HS-27A (cell line): ENCODE measurements at places on chromosomes 12 and 14.

DNA sequence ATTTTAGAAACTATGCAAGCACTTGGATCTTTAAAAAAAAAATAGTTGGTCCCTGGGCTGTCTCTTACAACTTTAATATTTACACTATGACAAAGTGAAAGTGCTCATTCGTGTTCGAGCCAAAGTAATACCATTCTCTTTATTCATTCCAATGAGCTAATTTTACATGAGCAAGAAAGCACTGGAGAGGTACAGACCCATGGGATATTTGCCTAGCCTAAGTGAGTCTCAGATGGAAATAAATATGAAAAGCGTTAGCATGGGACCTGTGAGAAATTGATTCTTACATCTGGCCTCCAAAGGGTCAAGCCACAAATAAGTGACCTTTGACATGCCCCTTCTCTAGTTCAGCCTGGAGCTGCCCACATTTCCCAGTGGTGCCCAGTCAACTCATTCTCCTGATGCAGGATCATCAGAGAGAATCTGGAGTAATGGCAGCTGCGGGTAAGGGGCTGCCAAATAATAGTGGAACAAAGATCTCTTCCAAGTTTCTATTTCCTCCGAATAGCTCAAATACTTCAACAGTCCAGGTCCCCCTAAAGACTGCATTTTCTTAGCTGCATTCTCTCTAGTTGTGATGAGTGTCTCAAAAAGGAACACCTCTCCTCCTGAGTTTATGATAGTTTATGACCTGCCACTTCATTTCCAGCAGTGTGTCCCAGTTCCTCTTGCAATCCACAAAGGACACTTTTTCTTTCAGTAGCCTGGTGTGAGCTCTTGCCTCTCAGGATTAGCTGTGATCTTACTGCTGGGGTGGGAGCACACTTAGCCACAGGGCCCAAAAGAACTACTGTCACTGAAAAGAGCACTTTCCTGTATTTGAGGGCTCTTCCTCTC lies 208.2 kb downstream of the DAD1 start:
- DNase-seq = no peak

- no peak for DNase-seq
These were observed 407.2 kb downstream of the NOVA1 start for GRCh38 chr14:26190646-26191045.

DNA sequence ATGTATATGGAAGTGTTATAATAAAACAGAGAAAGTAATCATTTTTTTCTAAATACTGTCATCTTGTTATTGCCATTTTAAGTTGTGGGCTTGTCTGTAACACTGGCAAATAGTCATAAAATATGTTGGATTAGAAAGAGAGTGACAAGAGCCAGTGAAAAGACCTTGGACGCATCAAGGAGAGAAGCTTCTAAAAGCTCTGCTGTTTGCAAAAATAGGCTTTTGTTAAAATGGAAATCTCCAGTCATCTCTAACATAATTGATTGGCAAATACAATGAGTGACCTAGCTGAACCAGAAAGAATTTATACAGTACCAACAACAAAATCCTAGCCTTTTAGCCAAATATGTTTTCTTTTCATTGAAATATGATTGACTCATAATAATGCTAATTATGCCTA lies 245.8 kb upstream of the RMST start:
- no peak for DNase-seq

GRCh38 chr14:102948698-102949061 lies 26.2 kb downstream of the AMN start:
- no peak for DNase-seq

DNA sequence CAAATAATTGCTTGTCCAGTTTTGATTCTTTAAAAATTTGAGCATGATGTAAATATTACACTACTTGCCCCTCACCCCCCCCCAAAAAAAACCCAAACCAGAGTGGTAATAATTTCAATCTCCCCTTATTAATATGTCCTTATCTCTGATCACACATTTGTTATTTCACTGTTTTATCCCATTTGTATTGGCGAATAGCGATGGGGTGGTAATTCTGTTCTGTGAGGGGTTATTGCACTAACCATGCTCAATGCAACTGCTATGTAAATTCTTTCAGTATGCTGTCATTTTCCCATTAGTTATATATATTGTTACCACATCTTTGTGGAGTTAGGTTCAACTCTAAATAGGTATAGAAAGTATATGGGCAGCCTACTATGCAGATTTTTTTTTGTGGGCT lies 1.1 kb downstream of the RIMKLB start:
- DNase-seq = no peak

- DNase-seq = no peak
These were observed 30.0 kb upstream of the STAB2 start for GRCh38 chr12:103556890-103557627.

- no peak for DNase-seq
These were observed 23.6 kb upstream of the FOS start for GRCh38 chr14:75254901-75255584.

GRCh38 chr14:33733721-33734120 lies 217.2 kb downstream of the EGLN3 start:
- DNase-seq = no peak

DNA sequence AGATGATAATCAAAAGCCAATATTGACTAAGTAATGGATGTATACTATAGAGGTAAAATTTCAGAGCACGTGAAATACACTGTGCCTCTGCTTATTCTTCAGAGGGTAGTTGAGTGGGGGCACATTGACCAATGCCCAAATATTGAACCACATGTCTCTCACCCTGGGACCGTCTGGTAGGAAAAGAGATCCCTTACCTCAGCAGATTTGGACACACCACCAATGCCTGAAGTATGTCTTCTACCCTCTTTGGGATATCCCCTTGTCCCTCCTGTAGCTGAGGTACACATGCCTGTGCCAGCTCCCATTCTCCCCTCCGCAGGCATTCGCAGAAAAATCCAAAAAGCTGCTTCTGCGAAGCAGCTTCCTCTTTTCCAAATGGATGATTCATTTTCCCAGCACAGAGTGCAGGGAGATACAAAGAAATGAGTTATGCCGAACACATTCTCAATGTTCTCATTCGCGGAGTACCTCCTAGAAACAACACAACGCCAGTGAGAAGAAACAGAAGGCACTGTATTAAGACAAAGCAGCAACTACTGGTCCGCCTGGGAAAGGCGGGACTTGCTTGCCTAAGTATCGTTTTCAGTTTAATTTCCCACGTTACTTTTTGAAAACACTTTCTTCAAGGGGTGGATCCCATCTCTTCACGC lies 691 bp downstream of the ZFYVE26 start:
- no peak for DNase-seq

DNA sequence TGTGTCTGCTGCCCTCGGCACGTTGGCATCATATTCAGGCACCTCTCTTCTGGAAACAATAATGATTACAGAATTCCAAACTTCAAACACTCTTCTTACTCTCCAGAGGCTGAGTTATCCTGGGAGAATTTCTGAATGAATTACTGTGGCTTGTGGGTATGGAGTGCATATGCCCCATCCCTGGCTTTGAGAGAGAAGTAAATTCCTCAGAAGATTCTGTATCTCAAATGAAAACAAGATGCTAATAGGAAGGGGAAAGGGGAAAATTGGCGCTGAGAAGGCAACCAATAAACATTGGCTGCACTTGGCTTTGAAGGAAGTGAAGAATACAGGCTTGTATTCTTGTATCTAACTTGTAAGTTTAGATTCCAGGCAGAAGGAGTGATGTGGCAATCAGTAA lies 132.0 kb upstream of the NOVA1 start:
- DNase-seq = no peak

- no peak for DNase-seq
These were observed 6.4 kb upstream of the CCDC175 start for GRCh38 chr14:59582845-59583509.

- DNase-seq = no peak
These were observed 191.6 kb upstream of the E2F7 start for GRCh38 chr12:77256956-77257355.

DNA sequence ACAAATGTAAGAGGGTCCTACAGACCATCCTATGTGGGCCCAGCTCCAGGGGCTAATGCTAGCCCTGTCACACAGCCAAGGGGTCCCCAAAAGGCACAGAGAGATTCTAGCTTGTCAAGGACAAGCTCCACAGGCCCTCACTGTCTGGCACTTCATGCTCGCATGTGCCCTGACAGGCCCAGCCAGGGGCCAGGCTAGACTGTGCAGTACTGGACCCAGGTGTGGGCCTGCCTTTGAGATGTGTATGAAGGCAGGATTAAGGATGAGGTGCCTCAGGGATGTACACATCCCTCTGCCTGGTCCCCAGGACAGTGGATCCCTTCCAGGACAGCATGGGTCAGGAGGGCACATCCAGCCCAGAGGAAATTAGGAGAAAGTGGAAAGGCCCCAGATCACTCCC lies 57.8 kb downstream of the VWF start:
- DNase-seq = no peak

GRCh38 chr12:130462558-130463274 lies 125.0 kb downstream of the PIWIL1 start:
- DNase-seq = no peak

DNA sequence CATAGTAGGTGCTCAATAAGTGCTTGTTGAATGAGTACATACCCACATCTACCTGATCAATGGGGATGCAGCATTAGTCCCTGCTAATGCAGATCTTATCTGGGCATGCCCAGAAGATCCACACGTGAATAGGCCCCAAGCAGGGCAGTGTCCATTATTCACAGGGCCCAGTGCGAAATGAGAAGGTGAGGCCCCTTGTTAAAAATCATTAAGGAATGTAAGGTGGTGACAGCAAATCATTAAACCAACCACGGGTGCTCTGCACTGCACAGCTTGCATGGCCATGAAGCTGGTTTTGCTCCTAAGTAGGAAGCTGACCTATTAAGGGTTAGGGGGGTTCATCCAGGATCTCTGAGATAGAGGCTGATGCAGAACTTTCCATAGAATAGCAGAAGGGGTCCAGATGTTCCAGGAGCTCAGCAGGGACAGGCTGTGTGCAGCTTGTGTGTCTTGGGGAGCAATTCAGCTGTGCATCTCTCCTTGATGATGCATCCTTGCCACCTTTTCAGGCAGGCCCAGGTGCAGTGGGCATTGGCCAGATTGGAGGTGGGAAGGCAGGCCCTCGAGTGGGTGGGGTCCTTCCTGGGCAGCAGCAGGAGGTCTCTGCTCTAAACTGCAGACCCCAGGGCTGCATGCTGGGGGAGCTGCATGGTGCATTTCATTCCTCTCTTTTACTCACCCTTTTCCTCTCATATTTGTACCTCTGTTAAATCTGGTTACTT lies 231.3 kb upstream of the PWP1 start:
- DNase-seq = no peak

- no peak for DNase-seq
These were observed 18.4 kb upstream of the ANKRD33 start for GRCh38 chr12:51869496-51869865.

DNA sequence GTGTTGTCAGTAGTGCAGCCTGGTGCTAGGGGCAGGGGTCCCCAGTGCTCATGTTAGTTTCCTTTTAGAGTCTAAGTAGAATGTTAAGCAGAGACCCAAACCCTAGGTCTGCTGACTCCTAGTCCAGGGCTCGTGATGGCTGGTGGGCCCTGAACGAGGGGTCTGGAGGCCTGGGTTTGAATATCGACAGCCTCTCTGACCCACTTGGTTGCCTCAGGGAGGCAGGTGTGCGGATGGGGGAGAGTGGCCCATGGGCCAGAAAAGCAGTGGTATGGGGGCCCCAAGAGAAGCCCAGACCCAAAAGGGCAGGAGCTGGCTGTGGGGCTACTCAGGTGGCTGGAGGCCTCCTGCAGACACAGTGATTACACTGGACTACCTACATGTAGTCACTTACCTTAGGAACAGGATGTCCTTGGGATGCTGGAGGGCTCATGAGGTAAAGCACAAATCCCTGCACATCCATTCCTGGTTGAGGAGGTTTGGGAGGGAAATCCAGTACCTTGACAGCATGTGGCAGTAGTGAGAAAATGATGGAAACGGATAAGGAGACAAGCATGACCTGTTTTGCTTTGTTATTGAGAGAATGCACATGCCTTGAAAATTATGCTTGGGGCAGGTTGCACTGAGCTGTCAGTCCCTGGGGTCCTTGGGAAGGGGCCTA lies 1.7 kb upstream of the SLC25A29 start:
- DNase-seq = no peak

GRCh38 chr14:95463171-95463901 lies 53.1 kb downstream of the SYNE3 start:
- DNase-seq = no peak

- no peak for DNase-seq
These were observed 36.0 kb downstream of the ADAMTS20 start for GRCh38 chr12:43516045-43516444.

DNA sequence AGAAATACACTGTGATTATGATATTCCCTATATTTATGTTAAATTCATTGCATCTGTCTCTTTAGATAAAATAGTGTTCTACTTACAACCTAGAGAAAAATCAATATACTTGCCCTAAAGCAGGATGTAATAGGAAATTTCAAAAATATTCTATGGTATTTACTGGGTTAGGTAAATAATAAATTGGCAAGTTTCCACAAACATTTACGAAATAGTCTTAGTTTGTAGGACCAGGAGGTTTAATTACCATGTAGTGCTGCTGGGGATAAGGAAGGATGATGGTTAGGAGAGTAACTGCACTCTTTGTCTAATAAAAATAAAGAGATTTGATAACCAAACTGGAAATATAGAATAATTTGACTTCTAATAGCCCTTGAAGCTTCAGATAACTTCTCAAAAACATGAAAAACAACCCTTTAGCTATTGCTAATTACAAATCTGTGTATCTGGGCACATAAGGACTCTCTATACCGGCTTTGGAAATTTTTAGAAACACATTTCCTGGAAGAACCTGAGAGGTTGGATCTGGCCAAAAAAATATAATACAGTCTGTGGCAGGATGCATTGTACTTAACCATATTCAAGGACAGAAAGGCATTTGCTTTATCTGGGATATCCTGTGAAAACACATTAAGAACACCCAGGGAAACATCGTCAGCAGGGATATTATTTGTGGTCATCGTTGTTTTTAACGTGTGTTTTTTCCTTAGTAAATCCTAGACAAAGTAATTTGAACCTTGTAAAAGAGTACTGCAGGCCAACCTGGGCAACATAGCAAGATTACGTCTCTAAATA lies 36.7 kb upstream of the TMCC3 start:
- DNase-seq = no peak

DNA sequence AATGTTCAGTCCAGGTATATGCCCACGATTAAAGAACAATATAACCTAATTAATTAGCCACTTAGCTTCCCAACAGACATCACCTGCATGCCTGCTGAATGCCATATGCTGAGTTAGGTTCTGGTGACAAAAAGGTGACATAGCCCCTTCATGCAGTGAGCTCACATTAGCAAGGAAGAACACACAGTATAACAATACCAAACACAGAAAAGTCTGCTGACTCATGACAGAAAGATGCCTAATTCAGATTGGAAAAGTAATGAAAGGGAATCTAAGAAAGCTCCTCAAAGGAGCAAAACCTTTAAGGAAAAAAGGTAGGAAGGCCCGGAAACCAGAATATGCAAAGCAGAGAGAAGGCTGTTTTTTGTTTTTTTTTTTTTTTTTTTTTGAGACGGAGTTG lies 59.0 kb downstream of the FERMT2 start:
- DNase-seq = no peak
